ENCODE measurements at places on chromosomes 6 and 20.

DNA sequence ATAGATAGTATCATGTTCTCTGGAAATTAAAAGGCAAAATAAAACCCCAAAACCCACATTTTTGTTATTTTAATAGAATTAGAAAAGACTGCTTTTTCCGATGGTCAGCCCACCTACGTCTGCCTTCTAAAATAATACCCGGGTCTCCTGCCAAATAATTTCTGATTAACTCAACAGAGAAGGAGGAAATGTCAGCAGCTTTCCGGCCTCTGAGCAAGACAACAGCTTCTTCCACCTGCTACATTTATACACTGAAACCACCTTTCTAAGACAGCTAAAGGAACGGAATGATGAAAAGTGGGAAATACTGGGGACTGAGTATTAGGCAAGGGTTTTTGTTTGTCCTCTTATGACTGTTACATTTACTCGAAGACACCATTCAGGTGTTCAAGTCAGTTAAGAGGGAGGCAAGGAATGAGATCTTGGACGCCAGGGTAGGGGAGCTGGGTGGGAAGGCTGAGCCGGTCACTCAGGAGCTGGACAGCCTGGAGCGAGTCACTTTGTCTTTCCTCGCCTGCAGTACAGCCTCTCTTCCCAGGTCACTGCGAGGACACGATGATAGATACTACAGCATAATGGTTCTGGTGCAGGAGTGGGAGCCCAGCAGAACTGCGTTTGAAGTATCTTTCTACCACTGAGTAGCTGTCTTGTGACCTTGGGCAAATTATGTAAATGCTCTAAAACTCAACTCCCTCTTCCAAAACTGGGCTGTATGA lies 96.3 kb upstream of the QKI start:
- DNase-seq, result no peak

GRCh38 chr20:18103497-18103896 lies 34.2 kb upstream of the KAT14 start:
- no peak for DNase-seq

DNA sequence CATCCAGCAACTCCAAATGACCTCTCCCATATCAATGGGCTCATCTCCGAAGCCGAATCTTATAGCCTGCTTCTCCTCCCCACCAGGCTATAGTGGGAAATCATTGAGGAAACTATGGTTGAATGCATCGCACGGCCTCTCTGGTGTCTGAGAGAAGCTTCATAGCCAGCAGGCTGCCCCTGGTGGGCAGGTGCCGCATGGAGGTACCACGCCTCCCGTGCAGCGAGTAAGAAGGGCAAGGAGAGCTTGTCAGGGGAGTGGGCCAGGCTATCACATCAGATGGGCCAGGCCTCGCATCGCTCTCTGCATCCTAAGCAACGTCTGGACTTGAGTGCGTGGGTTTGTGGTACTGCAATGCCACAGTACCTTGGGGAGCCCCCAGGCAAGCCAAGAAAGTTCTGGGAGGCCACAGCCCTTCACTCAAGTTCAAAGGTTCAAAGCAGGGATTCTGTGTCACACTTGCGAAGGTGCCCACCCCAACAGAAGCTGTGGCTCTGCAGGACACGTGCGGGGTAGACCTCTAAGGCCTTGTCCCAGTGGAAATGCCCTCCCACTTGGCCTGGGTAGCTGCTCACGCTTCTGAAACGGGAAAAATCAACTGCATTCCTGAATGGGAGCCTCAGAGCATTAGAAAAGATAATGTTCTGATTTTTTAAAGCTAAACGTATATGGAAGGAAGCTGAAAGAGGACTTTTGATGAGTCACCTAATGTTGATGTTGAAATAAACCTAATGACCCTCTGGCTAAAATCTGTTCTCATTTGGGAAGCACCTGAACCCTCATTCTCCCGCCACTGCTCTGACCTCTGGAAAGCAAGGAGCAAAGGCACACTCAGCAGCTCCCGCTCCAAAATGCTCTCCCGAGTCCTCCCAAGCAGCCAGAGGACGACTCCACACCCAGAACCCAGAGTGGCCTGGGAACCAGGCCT lies 8.4 kb upstream of the IRF4 start:
- no peak for DNase-seq

DNA sequence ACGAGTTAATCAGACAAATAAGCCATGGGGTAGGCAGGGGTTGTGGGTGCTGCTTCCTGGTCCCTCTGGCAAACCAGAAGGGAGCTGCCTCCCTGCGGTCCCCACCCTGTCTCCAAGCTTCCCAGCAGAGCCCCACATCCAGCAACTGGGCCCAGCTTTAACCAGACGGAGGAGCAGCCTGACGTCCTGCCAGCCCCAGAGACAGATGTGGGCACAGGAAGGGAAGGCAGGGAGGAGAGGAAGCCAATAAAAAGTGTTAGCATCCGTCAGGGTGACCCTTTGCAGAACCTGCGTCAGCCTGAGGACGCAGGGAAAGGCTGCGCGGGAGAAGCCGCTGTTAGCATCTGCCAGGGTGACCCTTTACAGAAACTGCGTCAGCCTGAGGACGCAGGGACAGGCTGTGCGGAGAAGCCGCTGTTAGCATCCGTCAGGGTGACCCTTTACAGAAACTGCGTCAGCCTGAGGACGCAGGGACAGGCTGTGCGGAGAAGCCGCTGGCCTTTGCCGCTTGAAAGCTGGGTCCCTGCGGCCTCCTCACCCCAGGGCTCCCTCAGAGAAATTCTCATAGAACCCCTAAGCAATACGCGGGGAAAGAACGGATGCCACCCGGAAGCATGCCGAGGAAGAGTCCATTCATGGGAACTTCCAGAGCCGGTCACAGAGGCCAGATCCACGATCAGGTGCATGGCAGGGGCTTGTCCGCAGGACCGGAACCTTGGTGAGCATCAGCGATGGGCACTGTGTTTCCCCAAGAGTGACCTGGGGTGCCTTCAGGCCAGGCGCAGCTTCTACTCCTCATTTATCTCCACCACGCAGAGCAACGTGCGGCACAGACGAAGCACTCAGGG lies 15.9 kb downstream of the DLL1 start:
- DNase-seq, result no peak

- peak; percentile 12 for DNase-seq
These were observed 245.1 kb downstream of the MYLK4 start for GRCh38 chr6:2505624-2506023.

GRCh38 chr6:27761391-27761790 lies 150.8 kb downstream of the OR2B2 start:
- no peak for DNase-seq

- DNase-seq, result peak; percentile 61
These were observed 47.2 kb downstream of the TRERF1 start for GRCh38 chr6:42404484-42404883.

DNA sequence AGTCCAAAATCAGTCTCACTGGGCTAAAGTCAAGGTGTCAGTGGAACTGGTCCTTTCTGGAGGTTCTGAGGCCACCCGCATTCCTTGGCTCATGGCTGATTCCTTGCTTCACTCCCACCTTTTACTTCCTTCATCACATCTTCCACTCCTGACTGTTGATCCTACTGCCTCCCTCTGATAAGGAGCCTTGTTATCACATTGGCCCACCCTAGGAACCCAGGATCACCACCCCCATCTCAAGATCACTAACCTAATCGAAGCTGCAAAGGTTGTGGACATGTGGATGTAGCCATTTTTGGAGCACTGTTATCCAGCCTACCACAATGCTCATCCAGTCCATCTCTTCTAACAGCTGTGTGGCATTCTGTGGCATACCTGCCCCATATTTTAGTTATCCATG lies 87.2 kb downstream of the TNFAIP3 start:
- no peak for DNase-seq

DNA sequence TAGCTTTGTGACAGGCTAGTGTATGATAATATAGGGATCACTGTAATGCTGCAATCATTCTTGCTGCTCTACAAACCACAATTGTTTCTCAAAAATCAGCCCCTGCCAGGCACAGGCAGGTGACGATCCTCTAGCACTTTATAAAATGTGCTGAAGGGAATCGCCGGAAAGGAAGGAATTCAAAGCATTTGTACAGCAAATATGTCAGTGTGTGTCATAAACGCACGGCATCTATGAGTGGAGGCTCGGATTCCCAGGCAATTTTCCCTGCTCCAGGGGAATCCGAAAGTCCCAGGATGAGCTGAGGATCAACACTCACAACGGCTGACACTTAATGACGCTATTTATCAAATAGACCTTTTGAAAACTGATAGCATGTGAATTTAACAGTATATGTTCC lies 1.4 kb downstream of the PHACTR1 start:
- no peak for DNase-seq

DNA sequence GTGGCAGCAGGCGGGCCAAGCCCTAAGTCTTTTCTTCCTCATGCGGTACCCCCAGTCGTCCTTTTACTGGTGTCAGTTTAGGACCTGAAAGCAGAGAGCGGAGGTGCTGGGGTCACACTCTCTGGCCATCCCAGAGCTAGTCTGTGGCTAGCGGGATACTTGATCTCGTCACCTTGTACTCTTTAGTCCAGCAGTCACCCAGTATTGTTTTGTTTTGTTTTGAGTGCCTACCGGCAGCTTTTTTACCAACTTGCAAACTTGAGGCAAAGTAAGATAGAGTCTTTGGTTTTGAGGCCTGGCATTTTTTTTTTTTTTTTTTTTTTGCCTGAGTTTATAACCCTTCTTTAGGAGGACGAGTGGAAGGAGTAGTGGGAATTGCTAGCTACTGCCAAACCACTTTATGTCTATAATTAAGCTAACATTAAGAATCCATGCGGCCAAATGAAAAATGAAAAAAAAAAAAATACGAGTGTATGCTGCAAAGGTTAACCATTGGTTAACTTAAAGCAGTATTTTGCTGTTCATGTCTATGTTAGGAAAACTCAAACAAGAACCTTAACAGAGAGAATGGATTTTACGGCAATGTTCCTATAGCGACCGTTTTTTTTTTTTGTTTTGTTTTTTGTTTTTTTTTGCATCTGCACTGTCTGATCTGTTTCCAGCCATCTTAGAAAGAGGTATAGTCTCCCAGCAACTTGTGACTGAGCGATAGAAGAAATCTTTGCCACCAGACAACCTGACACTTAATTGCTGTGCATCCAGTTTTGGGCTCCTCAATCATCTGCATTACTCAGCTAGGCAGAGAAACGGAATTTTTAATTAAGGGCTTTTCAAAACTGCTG lies 56.9 kb downstream of the FAM217A start:
- DNase-seq, result no peak

DNA sequence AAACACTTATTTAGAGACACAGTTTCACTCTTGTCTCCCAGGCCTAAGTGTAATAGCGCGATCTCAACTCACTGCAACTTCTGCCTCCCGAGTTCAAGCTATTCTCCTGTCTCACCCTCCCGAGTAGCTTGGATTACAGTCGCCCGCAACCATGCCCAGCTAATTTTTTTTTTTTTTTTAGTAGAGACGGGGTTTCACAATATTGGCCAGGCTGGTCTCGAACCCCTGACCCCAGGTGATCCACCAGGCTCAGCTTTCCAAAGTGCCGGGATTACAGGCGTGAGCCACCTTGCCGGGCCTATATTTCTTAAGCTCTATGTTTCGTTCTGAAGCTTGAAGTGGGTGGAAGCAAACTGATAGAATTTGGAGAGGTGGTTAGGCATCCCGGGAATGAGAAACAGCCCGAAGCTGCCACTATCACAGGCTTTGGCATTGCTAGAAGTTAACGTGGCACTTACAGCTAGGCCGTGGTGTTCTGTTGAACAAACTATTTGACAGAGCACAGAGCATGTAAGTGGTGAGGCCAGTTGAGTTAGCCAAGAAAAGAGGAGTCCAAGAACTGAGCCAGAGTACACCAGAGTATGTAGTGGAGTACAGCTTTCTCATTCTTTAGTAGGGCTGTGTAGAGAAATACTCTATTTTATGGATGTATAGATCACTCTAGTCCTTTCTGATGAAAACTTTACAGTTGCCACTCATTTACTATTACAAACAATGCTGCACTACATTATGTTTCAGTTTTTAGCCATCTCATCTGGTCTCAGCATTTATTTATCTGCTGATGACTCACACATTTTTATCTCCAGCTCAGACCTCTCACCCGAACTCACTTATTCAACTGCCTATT lies 62.0 kb upstream of the HFE start:
- DNase-seq, result no peak

GRCh38 chr6:139343052-139343750 lies 31.2 kb downstream of the CITED2 start:
- DNase-seq, result no peak

GRCh38 chr6:169498916-169499513 lies 202.8 kb downstream of the WDR27 start:
- no peak for DNase-seq

DNA sequence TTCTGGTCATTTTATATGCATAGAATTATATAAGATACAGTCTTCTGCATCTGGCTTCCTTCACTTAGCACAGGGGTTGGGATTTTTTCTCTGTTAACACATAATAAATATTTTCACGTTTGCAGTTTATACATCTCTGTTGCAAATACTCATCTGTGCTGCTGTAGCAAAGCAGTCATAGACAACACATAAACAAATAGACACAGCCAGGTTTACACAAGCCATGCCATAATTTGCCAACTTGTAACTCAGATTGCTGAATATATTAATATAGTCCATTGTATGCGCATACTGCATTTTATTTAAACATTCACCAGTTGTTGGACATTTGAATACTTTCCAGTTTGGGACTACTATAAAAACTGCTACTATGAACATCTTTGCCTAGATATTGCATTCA lies 35.0 kb downstream of the LMBRD1 start:
- no peak for DNase-seq

DNA sequence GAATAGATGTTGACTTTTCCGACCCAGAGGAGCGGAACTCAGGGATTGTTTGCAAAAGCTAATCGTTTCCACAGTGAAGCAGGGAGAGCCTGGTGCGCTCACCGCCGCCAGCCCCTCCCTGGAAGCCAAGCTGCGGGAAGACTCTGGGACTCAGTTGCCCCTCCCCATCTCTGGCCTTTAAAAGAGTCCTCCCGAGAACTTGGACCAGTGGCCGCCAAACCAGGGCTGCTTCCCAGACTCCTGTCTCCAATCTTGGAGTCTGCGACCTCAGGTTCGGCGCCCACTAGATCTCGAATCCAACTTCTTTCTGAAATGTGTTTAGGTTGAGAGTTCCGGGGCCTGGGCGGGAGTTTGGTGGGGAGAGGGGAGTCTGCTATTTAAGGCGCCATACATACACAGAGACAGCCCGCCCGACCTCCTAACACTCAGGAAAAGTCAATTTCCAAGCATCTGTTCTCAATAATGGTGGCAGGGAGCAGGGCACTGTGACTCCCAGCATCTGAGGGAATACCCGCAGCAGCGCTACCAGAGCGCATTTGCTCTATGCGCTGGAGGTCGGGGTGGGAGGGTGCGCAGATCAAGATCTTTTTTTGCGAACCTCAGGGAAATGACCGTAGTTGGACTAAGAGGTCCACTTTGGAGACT lies 800 bp upstream of the GRIK2 start:
- DNase-seq, result no peak

- DNase-seq, result peak; percentile 41
These were observed 6.9 kb downstream of the EDN3 start for GRCh38 chr20:59307270-59307669.

DNA sequence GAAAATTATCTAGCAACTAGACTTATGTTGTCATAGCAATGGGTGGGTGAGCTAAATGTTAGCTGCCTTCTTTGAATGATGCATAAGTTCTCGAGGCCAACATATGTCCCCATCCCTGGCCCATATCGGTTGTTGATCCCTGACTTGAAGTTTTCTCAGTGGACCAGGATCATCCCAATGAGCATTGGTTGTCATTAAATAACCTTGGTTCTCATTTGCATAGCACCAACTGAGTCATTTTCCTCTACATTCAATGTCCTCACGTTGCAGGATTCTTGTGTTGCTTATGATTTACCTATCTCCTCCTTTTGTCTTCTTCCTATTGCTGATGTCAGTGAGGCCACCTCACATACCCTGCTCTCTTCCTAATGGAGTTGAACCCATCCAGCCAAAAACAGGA lies 12.1 kb upstream of the AHCY start:
- no peak for DNase-seq

GRCh38 chr20:52913650-52914387 lies 58.3 kb upstream of the TSHZ2 start:
- DNase-seq, result no peak
